ENCODE measurements at places on chromosomes 6 and 20. TPM values are rescaled to one million over a fixed set of nuclear protein-coding genes. Genes with fewer than 3 reads are reported as not detected.

KIF25 gene
- total RNA-seq = 0.56 TPM

SRF gene
- total RNA-seq = 29.2 TPM

THBD gene
- 77.6 TPM for total RNA-seq

SAMD5 gene
- 8.7 TPM for total RNA-seq

- no peaks in the 10 kb centered on the region for H3K27me3 ChIP-seq
- no peak overlapping the region for H3K27ac ChIP-seq
- H3K36me3 ChIP-seq = no peaks in the 10 kb centered on the region
- no peaks in the 10 kb centered on the region for H3K4me1 ChIP-seq
- DNase-seq = no peak
- H3K4me3 ChIP-seq = no peak overlapping the region
Observed at GRCh38 chr6:89527634-89528033, 94.7 kb downstream of the ANKRD6 start.

GRCh38 chr20:55456316-55456940, 548.9 kb downstream of the CBLN4 start:
- no peak overlapping the region for H3K27ac ChIP-seq
- no peak overlapping the region for H3K4me3 ChIP-seq

DNA sequence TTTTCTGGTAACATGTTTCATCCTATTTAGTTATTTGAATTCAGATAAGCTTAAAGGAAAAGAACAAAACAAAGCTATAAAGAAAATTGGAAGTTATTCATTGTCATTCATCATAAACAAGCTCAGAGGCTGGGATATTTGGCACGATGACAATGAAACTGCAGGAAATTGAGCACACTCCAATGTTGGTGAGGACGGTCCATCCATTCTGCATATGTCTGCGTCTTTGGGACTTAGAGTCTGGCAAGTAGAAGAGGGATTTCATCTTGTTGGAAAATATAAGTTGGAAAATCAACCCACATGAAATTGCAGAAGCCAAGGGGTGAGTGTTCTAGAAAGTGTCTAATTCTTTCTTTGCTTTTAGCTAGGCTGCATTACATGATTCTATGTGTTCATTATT, 78.4 kb downstream of the HDGFL1 start:
- no peaks in the 10 kb centered on the region for H3K4me1 ChIP-seq
- no peaks in the 10 kb centered on the region for H3K27me3 ChIP-seq
- H3K36me3 ChIP-seq = no peaks in the 10 kb centered on the region
- DNase-seq = no peak

DNA sequence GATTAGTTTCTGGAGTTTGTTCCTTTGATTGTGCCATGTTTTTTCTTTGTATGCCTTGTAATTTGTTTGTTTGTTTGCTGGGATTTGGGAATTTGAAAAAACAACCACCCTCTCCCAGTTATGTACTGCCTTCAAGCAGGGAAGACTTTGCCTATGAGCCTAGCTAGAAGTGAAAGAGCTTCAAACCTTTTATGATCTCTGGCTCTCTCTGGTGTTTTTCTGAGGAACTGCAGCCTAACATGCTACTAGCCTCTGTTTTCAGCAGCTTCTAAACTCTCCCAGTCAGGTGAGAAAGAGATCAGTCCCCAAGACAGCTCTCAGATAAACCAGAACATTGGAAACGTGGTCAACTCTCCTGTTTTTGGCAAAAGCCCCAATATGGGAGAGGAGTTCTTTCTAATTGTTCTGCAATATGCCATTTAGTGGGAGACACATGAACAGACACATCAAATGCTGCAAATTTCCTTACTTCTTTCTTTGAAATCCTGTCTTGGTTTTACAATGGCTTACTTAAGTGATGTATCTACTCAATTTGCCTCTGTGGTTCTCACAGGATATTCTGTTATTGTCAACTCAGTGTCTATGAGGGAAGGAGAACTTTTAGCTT, 58.9 kb upstream of the SERINC1 start:
- no peaks in the 10 kb centered on the region for H3K4me1 ChIP-seq
- H3K4me3 ChIP-seq = no peak overlapping the region
- DNase-seq = no peak
- no peak overlapping the region for H3K27ac ChIP-seq
- no peaks in the 10 kb centered on the region for H3K36me3 ChIP-seq

DNA sequence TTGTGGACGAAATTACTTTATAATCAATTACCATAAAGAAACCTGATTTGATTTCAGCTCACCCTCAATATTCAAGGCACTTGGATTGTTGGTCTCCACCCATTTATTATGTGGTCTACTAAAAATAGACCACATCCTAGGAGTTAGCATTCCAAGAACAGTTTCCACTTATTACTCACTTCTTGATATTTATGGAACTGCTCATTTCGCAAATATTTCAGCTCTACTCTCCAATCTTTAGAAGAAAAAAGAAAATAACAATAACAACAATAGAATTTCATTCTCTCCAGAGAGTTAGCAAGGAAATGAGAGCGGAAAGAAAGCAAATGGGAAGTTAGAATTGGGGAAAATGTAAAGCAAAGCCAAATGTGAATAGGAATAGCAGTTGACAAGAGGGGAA, 26.2 kb upstream of the HDAC2 start:
- peaks cover 14% of the 10 kb centered on the region for H3K4me1 ChIP-seq
- H3K27ac ChIP-seq = no peak overlapping the region
- no peaks in the 10 kb centered on the region for H3K36me3 ChIP-seq
- H3K4me3 ChIP-seq = no peak overlapping the region
- no peak for DNase-seq

- H3K4me3 ChIP-seq = no peak overlapping the region
- H3K27ac ChIP-seq = no peak overlapping the region
- H3K27me3 ChIP-seq = no peaks in the 10 kb centered on the region
- DNase-seq = no peak
Observed at GRCh38 chr6:125114248-125114858, 39.2 kb upstream of the TPD52L1 start.

DNA sequence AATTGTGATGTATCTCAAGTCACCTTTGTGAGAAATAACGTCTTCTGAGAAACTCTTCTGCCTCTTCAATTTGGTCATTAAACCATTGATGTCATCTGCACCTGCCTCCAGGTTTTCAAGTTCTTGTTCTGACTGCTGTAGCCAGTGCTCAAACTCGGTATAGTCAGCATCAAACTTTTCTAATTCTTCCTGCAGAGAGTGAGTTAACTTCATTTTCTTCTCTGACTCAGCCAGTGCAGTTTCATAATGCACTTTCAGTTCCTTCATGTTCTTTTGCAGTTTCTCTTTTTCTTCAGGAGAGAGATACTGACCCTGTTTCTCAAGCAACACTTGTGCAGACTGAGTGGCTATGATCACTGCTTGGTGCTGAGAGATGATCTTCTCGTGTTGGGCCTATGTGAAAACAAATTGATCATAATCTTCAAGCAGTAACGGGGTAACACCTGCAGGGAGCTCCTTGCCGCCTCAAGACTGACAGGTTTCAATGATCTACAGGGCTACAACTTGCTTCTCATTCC, 48.8 kb downstream of the DST start:
- H3K27me3 ChIP-seq = no peaks in the 10 kb centered on the region
- H3K27ac ChIP-seq = peak overlapping the region; percentile 22
- peaks cover 18% of the 10 kb centered on the region for H3K4me1 ChIP-seq
- peaks cover 55% of the 10 kb centered on the region for H3K36me3 ChIP-seq

DNA sequence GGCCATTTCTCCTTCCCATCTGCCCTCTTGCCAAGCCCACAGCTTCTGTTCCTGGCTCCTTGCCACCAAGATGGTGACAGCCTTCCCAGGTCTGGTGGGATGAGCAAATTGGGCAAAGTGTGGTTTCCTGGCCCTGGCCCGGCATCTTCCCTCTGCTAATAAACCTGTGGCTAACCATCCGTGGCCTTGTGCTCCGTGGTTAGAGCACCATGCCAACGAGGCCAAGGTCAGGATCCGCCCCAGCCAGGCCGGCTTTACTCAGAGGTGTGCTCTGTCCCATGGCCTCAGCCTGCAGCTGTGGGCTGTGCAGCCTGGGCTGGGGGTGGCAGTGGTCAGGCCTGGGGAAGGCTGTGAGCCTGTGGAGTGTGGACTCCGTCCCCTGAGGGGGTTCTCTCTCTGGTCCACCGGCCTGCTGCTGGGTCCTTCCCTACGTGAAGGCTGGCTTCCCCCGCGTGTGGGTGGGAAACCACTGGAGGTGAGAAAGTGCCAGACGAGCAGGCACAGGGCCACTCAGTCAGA, 117.4 kb downstream of the VEGFA start:
- H3K27ac ChIP-seq = no peak overlapping the region
- H3K36me3 ChIP-seq = no peaks in the 10 kb centered on the region
- peaks cover 10% of the 10 kb centered on the region for H3K27me3 ChIP-seq
- H3K4me3 ChIP-seq = no peak overlapping the region
- peaks cover 6% of the 10 kb centered on the region for H3K4me1 ChIP-seq

DNA sequence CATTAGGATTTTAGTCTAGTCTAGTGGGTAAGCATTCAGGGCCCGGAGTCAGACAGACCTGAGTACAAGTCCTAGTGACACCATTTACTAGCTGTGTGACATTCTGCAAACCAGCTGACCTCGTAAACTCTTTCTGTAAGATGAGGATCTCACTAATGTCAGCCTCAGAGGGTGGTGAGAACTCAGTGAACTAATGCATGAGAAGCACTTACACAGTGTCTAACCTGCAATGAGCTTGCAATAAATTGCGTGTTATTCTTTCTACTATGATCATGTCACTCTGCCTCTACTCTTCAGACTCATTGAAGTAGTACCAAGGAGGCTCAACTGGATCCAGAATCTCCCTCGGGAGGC, 41.1 kb upstream of the ZNF831 start:
- H3K4me1 ChIP-seq = no peaks in the 10 kb centered on the region
- H3K27ac ChIP-seq = no peak overlapping the region
- H3K36me3 ChIP-seq = no peaks in the 10 kb centered on the region
- H3K4me3 ChIP-seq = no peak overlapping the region
- DNase-seq = no peak

- no peaks in the 10 kb centered on the region for H3K36me3 ChIP-seq
- no peak overlapping the region for H3K27ac ChIP-seq
- H3K27me3 ChIP-seq = no peaks in the 10 kb centered on the region
Observed at GRCh38 chr6:69985180-69985579, 118.8 kb downstream of the COL19A1 start.

DNA sequence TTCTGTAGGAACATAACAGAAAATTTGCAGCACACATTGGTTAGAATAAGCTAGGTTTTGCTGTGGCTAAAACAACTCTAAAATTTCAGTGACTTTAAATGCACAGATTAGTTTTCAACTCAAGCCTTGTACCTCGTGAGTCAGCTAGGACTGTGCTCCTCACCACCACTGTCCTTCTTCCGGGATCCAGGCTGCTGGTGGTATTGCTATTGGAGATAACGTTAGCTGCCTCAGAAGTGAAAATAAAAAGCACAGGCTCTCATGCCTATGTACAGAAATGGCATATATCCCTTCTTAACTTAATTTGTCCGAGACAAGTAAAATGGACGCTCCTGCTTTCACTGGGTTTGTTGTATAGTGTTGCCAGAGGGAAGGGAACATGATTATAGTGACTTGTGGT, 931.1 kb upstream of the EYS start:
- no peak for DNase-seq
- no peak overlapping the region for H3K4me3 ChIP-seq
- H3K4me1 ChIP-seq = no peaks in the 10 kb centered on the region
- H3K27ac ChIP-seq = no peak overlapping the region
- no peaks in the 10 kb centered on the region for H3K36me3 ChIP-seq

- H3K4me3 ChIP-seq = no peak overlapping the region
- H3K27me3 ChIP-seq = no peaks in the 10 kb centered on the region
- H3K27ac ChIP-seq = no peak overlapping the region
- H3K4me1 ChIP-seq = peaks cover 6% of the 10 kb centered on the region
- DNase-seq = no peak
Observed at GRCh38 chr6:24836109-24836508, 37.4 kb upstream of the ARMH2 start.

DNA sequence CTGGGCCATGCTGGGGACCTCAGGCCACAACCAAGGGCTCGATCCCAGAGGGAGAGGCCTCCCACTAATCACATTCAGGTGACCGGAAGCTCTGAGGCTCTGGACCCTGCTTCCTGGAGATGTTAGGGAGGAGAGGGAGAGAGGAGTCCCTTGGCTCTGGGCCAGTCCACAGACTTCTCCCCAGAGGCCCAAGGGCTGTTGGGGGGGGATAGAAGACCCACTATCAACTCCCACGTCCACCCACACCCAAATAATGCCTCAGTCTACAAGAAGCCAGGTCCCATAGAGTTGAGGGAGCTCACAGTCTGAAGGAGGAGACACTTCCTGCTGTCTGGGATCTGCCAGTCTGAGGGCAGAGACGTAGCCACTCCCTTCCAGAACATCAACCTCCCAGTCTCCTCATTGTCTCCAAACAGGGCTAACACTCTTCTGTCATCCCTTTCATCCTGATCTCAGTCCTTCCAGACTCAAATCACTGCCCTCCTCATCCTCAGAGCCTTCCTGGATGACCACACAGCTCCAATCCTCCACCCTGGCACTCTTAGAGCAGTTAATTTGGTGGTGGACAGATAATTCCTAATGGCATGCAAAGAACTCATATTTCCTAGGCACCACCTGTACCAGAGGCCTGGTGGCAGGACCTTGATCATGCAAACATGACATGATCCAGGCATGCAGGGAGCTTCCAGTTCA, 69.9 kb downstream of the MRPL14 start:
- no peaks in the 10 kb centered on the region for H3K27me3 ChIP-seq
- no peak overlapping the region for H3K27ac ChIP-seq
- no peaks in the 10 kb centered on the region for H3K36me3 ChIP-seq
- H3K4me3 ChIP-seq = no peak overlapping the region
- H3K4me1 ChIP-seq = peaks cover 51% of the 10 kb centered on the region
- DNase-seq = no peak

GRCh38 chr20:49112596-49113274, 66.6 kb downstream of the CSE1L start:
- no peaks in the 10 kb centered on the region for H3K27me3 ChIP-seq
- DNase-seq = no peak
- H3K4me1 ChIP-seq = no peaks in the 10 kb centered on the region
- no peak overlapping the region for H3K4me3 ChIP-seq
- H3K27ac ChIP-seq = no peak overlapping the region
- peaks cover 86% of the 10 kb centered on the region for H3K36me3 ChIP-seq

Data from lower lobe of right lung (tissue), 2 donors.